Fibroblast of lung (primary cell): ENCODE measurements at places on chromosomes 16 and 17. TPM values are rescaled to one million over a fixed set of nuclear protein-coding genes. Genes with fewer than 3 reads are reported as not detected.

DNA sequence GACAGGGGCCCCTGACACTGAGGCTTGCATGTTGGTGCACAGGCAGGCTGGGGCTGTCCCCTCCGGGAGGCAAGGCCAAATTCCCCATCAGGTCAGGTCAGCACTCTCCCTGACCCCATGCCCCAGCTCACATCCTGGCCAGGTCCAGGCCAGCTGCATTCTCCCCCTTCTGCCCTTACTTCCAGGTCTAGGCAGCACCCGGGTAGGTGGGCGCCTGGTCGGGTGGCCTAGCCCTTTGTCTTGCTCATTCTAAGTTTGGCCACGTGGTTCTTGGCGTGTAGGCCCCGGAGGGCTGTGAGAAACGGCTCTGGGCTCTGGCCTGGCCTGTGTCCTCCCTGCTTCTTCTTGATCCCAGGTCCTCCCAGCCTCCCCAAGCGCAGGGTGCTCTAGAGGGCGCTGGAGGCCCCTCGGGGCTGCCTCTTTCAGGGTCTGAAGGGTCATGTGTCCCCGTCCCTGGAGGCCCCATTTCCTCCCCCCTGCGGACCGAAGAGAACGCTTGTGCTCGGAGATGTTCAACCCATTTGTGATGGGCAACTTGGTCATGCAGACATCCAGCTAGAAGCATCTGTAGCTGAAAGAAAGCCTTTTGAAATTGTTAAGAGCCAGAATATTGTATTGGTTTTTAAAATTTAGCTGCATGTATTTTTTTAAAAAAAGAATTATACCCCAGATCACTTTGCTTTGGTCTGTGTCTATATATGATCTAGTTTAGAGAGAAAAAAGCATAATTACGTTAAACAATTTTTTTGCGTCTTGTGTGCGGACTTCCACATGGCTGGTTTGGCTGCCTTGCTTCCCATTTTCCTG is 6.7 kb downstream of the BAHCC1 start:
- DNase-seq: peak; percentile 63

- peak; percentile 95 for DNase-seq
These were observed 66.3 kb upstream of the METRNL start for GRCh38 chr17:83012868-83013778.

- DNase-seq: peak; percentile 67
These were observed 10.1 kb downstream of the KRT39 start for GRCh38 chr17:40956401-40957254.

The GPR142 gene
- not detected in 2 replicates for total RNA-seq

- DNase-seq: no peak
These were observed 93.2 kb downstream of the C17orf67 start for GRCh38 chr17:56740481-56740880.

- no peak for DNase-seq
These were observed 6.8 kb downstream of the LAT start for GRCh38 chr16:28991687-28992086.

GRCh38 chr17:35605678-35606077 is 18.6 kb downstream of the AP2B1 start:
- DNase-seq: peak; percentile 51

The MT3 gene
- total RNA-seq: not detected in 2 replicates

GRCh38 chr16:1042049-1042744 is 30.4 kb upstream of the SSTR5 start:
- no peak for DNase-seq

GRCh38 chr17:35816723-35817122 is 7.4 kb downstream of the TAF15 start:
- DNase-seq: no peak

- DNase-seq: no peak
These were observed 23.3 kb downstream of the TRAP1 start for GRCh38 chr16:3694051-3694450.

DNA sequence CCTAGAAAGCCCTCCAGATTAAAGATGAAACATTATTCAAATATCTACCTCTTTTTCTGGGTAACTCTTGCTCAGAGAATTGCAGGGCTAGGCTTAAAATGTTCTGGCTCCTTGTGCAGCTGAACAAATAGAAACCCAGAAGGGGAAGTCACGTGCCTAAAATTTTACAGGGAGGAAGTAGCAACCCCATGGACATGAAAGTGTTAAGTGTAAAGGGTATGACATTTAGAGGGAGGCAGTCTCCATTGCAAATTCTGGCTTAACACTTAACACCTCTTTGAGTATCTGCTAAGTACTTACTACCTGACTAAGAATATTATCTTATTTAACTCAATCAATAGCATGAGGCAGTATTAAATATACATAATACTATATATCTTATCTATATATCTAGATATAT is 376.1 kb upstream of the ERCC4 start:
- DNase-seq: no peak

DNA sequence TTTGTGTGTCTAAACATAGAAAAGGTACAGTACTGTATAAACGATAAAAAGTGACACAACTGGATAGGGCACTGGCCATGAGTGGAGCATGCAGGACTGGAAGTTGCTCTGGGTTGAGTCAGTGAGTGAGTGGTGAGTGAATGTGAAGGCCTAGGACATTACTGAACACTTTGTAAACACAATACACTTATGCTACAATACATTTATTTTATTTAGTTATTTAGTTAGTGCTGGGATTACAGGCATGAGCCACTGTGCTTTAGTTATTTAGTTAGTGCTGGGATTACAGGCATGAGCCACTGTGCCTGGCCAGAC is 4.6 kb downstream of the CFAP20 start:
- no peak for DNase-seq

- DNase-seq: no peak
These were observed 20.9 kb upstream of the CALB2 start for GRCh38 chr16:71337631-71338030.

DNA sequence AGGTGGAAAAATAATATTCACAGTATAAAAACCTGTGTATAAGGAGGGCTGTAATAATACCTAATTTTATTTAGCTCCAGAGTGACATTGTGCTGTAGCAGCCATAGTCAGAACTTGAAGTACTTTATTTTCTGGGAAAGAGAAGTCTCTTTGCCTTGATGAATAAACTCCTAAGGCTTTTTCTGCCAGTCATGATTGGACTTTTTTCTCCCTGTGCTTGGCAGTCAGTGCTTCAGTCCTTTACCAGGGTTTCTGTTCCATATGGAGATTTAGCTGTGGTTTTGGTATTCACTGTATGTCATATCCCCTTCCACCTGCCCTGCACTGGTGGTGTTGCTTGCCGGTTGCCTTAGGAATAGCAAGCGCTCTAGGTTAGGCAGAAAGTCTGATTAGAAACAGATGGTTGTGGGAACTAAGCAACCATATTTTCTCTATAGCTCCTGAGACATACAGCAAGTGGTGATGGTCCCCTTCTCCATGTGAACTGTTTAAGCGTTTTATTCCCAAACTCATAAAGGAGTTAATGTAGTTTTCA is 24.7 kb downstream of the DDX42 start:
- DNase-seq: no peak

GRCh38 chr16:84670063-84670462 is 21.8 kb downstream of the KLHL36 start:
- DNase-seq: no peak

GRCh38 chr16:50244504-50245416 is 21.6 kb upstream of the ADCY7 start:
- no peak for DNase-seq

DNA sequence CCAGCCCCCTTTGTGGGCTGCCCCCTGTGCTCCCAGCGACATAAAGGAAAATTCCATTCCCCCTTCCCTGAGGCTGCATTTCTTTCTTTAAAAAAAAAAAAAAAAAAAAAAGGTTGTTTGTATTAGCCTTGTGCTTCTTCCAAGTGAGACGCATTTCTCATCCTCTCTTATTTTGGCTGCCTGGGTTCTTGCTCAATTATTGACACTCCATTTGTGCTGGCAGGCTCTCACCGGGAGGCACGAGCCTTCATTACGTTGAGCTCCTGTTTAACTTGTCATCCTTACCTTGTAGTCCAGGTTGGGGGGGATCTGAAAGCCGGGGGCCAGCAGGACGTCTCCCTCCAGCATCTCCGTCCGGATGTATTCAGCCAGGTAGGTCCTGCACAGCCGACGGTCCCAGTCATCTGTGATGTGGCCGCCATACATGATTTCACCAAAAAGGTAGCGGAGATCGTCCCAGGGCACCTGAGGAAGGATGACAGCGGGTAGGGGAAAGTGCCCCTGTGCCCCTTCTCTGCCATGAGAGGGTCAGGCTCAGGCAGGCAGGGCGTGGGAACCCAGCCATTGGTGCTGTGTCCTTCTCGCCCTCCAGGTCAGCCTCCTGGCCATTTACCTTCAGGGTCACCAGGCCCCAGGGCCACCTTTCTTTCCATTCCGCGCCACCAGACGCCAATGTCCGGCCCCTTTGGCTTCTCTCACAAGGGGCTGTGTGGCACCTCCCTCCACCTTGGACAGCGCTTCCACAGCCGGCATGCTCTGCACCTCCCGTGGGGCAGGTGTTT is 50.6 kb downstream of the PGS1 start:
- peak; percentile 39 for DNase-seq

- DNase-seq: peak; percentile 55
These were observed 15.2 kb upstream of the CA4 start for GRCh38 chr17:60134396-60135150.

GRCh38 chr16:88977018-88977811 is at the start of gene CBFA2T3:
Gene CBFA2T3 (minus strand): TSS chr16:88977207. CDS start chr16:88976807, 400 bp downstream.
- no peak for DNase-seq

The NDRG4 gene
- total RNA-seq: 1.8 and 5.1 TPM in 2 replicates

- DNase-seq: no peak
These were observed 2.3 kb downstream of the RND2 start for GRCh38 chr17:43027091-43028032.

The SMIM36 gene
- not detected in 2 replicates for total RNA-seq

The GRAPL gene
- under 0.01 and 0.17 TPM in 2 replicates for total RNA-seq

GRCh38 chr17:78223061-78223460 is 8.4 kb upstream of the TMEM235 start:
- no peak for DNase-seq

DNA sequence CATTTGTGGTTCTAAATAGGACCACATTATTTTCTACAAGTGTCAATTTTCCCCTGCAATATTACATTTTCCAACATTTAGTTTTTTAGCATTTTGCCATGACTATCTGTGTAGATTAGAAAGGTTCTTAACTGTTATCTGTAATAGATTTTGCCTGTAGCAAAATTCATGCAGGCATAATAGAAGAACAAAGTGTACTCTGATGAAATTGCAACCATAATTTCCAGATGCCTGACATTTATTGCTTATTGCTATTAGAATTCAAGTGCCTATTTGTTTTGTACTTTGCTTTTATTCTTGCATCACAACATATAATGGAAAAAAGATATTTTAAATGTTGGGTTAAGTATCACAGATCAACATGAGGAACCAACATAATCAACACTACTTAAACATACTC is 337.7 kb downstream of the TOX3 start:
- DNase-seq: no peak

The OR4D1 gene
- total RNA-seq: not detected in 2 replicates

The GINS2 gene
- total RNA-seq: 0.26 and 1.8 TPM in 2 replicates

DNA sequence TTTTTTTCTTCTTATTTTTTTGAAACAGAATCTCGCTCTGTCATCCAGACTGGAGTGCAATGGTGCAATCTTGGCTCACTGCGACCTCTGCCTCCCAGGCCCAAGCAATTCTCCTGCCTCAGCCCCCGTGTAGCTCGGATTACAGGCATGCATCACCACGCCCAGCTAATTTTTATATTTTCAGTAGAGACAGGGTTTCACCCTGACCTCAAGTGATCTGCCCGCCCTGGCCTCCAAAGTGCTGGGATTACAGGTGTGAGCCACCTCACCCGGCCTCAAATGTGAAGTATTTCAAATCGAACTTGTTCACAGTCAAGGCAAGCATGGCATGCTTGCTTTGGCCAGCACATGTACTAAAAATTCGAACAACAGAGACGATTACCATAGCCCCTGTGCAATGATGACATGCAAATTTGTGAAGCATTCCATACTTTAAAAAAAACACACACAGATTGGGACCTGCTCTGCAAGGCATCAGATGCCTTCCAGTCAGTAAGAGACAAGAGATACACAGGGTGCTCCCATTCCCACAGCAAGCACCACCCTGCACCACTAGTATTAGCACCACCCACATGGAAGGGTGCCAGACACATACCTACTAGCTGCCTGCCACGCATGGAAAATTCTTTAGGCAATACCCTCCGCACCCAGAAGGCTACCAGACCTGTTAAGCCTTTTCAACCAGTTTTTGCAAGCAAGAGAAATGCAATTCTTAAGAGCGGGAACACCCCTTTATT is 47.2 kb downstream of the ANKRD11 start:
- peak; percentile 82 for DNase-seq

GRCh38 chr17:17137731-17138585 is 68.2 kb downstream of the PLD6 start:
- no peak for DNase-seq

GRCh38 chr17:73722165-73722564 is 77.9 kb upstream of the SDK2 start:
- DNase-seq: no peak

GRCh38 chr16:84611041-84611440 is 6.8 kb downstream of the COTL1 start:
- DNase-seq: peak; percentile 52

DNA sequence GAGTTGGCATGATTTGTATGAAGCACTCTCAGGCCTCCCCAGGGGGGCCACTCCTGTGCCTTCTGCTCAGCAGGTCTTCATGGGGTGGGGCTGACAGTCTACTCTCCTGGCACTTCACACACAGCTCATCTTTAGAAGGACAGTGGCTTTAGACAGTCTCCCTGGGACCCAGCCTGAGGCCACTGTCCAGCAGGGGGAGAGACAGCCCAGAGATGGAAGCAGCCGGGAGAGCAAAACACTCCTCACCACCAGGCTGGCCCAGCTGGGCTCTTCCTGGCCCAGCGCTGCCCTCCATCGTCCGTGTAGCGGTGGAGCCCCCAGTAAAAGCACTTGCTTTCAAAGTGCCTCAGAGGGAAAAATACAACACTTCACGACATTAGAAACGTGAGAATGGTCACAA is 62.0 kb upstream of the CRHR1 start:
- DNase-seq: peak; percentile 1

The TBC1D26 gene
- 0.17 TPM in 1 of 2 replicates, not detected in the other for total RNA-seq

DNA sequence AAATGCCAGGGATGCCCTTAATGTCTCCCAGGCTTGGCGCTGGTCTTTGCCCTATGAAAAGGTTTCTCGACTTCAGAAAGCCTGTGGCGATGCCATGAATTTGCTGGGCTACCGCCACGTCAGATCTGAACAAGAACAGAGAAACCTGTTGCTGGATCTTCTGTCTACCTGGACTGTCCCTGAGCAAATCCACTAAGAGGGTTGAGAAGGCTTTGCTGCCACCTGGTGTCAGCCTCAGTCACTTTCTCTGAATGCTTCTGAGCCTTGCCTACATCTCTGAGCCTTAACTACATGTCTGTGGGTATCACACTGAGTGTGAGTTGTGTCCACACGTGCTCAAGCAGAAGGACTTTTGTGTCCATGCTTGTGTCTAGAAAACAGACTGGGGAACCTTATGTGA is 11.4 kb downstream of the CHST4 start:
- DNase-seq: peak; percentile 25

The BRICD5 gene
- 1.3 and 1.5 TPM in 2 replicates for total RNA-seq

DNA sequence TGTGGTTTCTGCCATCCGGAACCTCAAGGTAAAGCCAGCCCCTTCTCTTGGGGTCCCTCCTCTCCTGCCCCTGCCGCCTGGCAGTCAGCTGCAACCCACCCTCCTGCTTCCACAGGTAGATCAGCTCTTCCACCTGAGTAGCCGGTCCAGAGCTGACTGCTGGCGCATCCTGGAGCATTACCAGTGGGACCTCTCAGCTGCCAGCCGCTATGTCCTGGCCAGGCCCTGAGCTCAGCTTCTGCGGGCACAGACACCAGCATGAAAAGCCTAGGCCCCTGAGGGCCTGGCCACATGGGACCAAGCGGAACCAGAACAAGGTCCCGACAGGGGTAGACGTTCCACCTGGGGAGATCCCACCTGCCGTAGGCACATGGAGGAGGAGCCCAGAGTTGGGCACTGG is 5.5 kb downstream of the PLSCR3 start:
- DNase-seq: no peak

GRCh38 chr17:76944477-76944876 is 76.3 kb downstream of the MGAT5B start:
- no peak for DNase-seq
